ENCODE measurements at places on chromosomes 5 and 9.

GRCh38 chr5:1089621-1090040 is 22.2 kb downstream of the SLC12A7 start:
- DNase-seq = no peak

- DNase-seq = no peak
Measured at GRCh38 chr5:14956423-14957046, 85.0 kb upstream of the ANKH start.

GRCh38 chr9:88534456-88535225 is at the start of gene NXNL2:
TSS of gene NXNL2 (plus strand) at chr9:88535178. CDS start at chr9:88535435, 257 bp downstream.
- peak; percentile 79 for DNase-seq

- no peak for DNase-seq
Measured at GRCh38 chr9:99305820-99306811, 84.0 kb downstream of the SEC61B start.

GRCh38 chr5:82386576-82386975 is 108.4 kb upstream of the RPS23 start:
- DNase-seq = no peak

GRCh38 chr9:101480386-101480785 is 44.8 kb upstream of the ALDOB start:
- DNase-seq = no peak

GRCh38 chr5:96660971-96661854 is 963 bp upstream of the CAST start:
- DNase-seq = peak; percentile 61

DNA sequence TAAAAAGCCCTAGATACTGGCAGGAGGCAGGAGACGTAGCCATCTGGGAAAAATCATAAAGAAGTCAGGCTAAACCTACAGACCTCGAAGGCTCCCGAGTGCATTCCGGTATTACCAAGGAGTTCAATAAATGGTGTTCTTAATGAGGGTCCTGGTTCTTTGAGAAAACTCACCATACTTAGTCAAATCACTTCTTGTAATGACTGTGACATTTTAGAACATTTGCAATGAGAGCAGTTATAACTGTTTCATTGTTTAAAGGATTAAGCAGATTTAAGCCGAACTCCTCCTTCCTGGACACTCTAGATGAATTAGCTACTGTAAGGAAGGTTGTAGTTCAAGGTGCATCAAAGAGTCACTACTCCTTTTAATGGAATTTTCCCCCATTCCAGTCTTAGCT is 67.8 kb downstream of the EFNA5 start:
- DNase-seq = no peak

All from fibroblast of skin of back (primary cell).